NCI-H2107 (cell line): ENCODE measurements at places on chromosomes 5 and 9.

- no peak for DNase-seq
Measured at GRCh38 chr9:76370396-76371023, 23.7 kb downstream of the RFK start.

DNA sequence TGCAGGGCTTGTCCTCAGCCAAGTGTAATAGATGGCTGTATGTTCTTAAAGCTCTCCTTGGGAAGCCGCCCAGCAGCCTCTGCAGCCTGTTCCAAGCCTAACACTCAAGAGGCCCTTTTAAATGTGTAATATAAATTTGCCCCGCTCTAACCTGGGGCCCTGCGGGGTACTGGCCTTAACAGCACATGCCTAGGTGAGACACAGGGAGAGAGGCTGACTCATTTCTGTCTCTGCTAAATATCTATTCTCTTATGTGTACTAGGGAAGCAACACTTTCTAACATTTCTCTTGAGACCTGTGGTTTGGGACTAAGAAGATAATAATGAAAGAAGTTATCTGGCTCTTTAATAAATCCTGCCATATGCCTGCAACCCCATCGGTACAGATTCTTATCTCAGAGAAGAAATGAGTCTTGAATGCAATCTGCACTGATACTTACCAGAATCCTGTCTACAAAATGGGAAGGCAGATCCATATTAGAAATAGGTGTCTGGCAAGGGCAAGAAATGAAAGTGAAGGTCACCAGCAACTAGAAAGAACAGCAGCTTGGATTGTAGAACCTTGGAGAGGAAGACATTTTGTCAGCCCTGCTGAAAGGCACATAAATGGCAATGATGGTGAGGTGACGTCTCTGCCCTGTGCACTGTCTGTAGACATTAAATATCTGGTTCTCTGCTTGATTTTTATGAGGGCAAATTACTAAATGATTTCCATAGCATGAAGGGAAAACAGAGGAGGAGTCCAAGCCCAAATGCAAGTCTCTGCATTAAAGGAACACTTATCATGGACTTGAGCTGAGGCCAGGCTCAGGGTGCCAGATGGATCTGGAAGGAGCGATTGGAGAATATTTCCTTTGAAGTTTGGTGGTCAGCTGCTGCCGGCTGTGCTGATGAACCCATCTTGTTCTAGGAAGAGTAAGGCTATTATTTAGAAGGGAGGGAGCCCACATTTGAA lies 14.5 kb upstream of the TGFBI start:
- no peak for DNase-seq

DNA sequence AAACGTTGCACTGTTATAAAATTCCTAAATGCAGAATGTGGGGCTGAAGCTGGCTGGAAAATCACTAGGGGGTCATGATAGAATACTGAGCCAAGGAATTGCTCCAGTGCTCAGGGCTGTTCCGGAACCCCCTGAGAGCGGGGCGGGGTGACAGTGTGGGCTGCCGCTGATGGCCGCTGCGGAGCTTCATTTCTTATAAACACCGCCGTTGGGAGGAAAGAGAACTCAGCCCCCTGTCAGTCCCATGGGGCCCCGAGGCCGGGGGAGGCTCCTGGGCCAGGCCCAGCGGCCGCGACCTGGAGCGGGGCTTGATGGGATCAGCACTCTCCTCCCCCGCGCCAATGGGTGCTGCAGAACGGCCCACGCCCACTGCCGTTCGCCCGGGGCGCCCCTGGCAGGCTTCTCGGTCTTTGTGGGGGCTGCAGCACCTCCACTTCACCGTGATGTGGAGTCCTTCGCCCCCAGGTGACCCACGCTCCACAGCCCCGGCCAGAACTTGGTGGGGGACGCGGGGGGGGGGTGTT lies 5.2 kb upstream of the IRF1 start:
- no peak for DNase-seq

- DNase-seq, result peak; percentile 16
Measured at GRCh38 chr9:104682642-104683041, 11.7 kb upstream of the OR13D1 start.

DNA sequence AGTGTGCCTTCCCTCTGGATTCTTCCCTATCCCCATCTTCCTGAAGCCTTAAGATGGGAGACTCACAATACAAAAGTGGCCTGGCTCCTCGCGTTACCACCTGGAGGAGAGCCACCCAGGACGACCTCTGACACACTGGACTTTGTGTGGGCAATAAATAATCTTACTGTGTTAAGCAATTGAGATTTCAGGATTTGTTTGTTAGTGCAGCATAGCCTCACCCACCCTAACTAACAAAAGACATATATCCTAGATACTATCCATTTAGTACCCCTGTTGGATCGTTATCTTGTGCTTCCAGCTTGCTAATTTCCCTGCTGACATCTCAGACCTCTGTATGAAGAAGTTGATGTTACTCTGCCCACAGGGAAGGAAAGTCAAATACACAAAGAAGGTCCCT lies 7.9 kb downstream of the GABBR2 start:
- no peak for DNase-seq

DNA sequence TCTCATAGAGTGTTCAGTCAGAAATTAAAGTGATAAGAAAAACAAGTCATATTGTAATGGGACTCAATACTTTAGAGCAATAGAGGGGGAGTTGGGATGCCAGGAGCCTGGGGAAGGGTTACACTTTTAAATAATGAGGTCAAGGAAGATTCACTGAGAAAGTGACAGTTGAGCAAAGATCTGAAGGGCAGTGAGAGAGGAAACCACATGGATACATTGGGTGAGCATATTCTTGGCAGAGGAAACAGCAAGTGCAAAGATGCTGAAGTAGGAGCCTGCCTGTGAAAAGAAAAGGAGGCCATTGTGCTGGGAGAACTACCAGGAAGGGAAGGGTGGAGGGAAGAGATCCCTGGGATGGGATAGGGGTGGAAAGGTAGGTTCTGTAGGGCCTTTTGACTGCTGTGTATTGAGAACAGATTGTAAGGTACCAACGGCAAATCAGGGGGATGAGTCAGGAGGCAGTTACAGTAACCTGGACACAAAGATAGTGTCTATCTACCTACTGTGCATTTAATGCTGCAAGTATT lies 79.4 kb downstream of the PAM start:
- DNase-seq, result no peak

GRCh38 chr9:81844131-81844567 lies 84.1 kb upstream of the SPATA31D4 start:
- no peak for DNase-seq

GRCh38 chr5:82799361-82800077 lies 277.7 kb downstream of the TMEM167A start:
- DNase-seq, result no peak

DNA sequence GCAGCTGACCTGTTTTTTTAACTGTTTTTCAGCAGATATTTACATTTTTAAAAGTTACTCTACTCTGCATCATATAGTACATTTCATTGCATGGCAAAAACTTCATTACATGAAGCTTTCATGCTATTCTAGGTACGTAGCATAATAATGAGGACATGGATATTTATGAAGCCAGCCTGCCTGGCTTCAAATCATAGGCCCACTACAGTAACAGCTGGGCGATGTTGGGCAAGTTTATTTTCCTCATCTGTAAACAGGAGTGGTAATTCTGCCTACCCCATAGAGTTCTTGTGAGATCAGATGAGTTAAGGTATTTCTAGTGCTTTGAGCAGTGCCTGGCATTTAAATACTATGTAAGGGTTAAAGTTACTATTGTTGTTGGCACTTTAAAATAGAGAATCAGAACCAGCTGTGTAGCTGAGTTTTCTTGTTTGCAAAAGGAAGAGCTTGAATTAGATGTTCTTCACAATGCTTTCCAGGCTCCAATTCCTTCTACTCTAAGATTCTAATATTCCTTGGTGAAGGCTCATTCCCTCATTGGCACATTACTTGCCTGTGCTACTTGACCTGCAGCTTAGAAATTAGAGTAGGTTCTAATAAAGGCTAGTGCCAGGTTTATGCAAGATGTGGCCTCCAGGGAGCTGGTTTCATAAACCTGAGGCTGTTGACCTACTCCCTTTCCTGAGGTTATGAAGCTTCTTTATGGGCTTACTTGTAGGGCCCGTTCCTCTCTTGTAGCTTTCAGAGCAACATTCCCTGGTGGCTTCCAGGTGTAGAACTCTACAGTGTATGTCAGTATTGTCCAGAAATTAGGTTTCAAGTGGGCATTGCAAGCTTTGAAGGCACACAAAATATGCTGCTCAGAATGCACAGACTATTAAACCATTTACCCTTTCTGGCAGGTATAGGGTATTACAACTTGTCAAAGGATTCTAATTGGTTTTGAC lies 14.5 kb downstream of the ANP32B start:
- no peak for DNase-seq

GRCh38 chr5:161235569-161235968 lies 311.0 kb downstream of the GABRB2 start:
- no peak for DNase-seq

DNA sequence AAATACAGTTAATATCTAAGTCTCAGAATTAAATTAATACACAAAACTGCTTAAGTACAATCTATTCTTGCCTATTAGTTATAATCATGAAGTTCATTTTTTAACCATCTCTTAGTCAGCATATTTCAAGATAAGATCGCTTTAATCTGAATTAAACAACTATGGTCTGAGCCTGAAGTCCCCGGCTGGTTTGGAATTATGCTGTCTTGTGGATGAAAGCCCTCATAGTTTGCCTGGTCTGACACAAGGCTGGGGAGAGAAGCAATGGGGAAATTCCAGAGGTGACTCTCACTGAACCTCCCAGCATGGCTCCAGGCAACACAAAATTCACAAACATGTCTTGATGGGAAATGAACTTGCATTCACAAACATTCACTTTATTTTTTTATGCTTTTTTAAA lies 28.0 kb upstream of the GRAMD2B start:
- DNase-seq, result no peak
